ENCODE measurements at places on chromosomes 4 and X.
A peak's percentile ranks its signal among the peaks of the same experiment; 100 is the strongest.

- DNase-seq, result peak; percentile 84
Observed at GRCh38 chrX:1493877-1494510, 41.3 kb upstream of the ASMTL start.

- DNase-seq, result peak; percentile 26
Observed at GRCh38 chrX:111447298-111447697, 35.3 kb upstream of the DCX start.

DNA sequence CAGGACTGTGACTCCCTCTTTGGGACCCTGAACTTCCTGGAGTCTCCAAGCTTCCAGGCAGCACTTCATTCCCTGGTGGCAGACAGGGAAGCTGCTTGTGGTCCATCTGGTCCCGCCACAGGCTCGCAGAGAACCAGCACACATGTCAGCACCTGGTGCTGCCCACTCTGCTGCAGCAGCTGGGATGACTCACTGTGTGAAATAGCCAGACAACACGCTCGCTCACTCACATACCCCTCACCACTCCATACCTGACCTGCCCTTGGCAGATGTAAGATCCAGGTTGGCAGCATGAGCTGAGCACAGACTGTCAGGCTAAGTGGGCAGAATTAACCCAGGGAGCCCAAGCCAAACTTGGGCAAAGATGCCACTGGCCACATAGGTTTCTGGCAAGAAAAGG lies 613.5 kb downstream of the PCDH18 start:
- DNase-seq, result no peak

DNA sequence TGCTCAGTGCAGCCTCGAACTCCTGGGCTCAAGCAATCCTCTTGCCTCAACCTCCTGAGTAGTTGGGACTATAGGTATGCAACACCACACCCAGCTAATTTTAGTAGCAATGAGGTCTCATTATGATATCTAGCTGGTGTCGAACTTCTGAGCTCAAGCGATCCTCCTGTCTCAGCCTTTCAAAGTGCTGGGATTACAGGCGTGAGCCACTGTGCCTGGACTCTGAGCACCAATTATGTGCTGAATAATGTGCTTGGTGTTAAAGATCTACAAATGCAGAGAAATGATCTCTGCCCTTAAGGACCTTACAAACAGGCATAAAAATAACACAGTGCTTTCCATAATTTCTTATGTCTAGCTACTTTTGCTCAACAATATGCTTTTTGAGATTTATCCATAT lies 129.0 kb upstream of the CBR4 start:
- no peak for DNase-seq

DNA sequence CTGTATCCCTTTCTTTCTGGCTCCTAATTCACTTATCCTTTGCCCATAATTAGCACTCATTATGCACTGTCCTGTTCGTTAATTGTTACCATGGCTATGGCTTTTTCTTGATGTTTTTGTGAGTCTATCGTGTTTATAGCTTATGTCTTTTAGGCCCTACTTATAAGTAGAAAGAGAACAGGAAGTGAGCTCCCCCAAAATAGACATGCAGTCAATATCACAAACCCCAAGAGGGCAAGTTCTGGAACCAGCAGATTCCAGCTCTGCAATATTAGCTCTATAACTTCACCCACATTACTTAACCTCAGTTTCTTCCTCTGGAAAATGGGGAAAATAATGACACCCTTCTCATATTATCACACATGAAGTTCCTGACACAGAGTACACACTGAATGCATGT lies 7.4 kb upstream of the HS3ST1 start:
- DNase-seq, result peak; percentile 35

DNA sequence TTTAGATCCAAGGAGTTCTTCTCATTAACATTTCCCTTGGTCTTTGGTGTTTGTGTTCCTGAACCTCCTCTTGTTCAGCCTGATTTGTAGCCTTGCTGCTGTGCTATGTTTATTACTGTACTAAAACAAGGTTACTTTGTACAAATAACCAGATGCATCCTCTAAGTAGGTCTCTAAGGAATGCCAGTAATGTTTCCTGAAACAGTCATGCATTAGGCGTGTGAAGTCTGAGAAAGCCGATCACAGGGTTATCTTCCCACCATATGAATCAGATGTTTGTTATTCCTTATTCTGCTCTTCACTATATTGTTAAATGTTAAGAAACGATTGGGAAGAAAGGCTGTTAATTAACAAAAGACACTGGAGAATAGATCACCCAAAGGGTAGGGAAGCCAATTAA lies 66.9 kb downstream of the GALNTL6 start:
- no peak for DNase-seq

- DNase-seq, result no peak
Observed at GRCh38 chr4:158962393-158962792, 140.5 kb upstream of the RAPGEF2 start.

- peak; percentile 22 for DNase-seq
Observed at GRCh38 chr4:124334119-124334518, 378.4 kb downstream of the ANKRD50 start.

GRCh38 chrX:307261-308111 lies 11.1 kb downstream of the GTPBP6 start:
- DNase-seq, result no peak

- peak; percentile 3 for DNase-seq
Observed at GRCh38 chrX:135931644-135932487, 38.4 kb downstream of the SAGE1 start.

- no peak for DNase-seq
Observed at GRCh38 chrX:10356979-10357378, 200.2 kb downstream of the CLCN4 start.

DNA sequence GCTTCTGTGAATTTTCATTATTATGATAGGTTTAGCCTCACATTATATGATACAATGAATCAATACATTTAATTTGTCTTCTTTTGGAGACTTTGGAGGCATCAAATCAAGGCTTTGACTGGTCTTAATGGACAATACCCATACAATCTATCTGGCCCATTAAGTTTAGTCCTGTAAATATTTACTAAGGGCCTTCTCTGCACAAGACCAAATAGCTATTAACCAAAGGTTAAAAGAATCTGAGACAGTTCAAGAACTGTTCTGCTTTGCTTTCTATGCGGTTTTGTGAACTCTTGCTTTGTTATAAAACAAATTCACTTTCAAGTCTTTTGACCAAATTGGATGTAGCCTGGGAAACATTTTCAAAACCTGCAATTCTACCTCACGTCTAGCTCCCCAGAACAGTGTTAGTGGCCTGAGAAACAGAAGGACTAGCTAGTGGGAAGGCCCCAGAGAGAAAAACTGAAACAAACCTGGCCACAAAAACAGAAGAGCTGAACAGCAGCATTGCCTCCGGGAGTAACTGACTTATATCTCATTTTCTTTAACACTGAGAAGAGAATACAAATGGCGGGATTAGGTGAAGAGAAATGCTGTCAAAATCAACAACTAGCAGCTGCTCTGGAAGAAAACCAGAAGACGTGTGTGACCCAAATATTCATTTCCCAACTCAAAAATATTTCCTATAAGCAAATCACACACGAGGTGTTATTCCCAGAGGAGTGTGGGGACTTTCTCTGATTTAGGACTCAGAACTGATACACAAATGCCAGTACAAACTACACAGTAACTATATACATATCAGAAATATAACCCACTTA lies 548 bp downstream of the TLR1 start:
- peak; percentile 24 for DNase-seq

DNA sequence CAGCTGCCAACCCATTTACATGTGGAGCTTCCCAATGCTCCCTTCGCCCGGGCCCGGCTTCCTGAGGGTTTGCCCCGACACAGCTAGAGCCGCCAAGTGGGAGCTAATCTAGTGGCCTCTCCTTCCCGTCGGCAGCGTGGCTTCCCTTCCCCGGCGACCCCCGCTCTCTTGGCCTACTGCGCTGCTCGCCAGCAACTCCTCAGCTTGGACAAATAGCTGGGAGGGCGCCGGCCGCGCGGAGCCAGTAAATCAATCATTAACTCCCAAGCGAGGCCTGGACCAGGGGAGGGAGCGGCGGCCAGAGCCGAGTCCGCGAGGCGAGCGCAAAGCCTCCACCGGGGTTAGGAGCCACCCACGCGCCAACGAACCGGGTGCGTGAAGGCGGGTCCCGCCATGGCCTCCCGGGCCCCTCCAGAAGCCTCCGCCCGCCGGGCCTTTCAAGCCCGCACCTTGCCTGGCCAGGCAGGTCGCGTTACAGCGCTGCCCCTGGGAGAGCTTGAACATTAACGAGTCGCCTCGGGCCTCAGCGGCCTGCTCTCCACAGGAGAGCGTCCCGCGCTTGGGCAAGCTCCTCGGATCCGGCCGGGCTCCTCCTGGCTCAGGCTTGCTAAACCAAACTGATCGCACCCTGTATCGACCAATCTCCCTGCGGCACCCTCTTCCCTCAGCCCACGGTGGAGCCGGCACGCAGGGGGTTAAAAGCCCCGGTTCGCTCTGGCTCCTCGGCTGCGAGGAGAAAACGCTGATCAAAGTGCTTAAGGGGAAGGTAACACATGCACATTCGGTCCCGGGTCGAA lies 10.6 kb upstream of the BCOR start:
- no peak for DNase-seq

Measured in MV-4-11 (cell line).